Vagina (tissue), 2 donors: ENCODE measurements at places on chromosomes 12 and 14.

DNA sequence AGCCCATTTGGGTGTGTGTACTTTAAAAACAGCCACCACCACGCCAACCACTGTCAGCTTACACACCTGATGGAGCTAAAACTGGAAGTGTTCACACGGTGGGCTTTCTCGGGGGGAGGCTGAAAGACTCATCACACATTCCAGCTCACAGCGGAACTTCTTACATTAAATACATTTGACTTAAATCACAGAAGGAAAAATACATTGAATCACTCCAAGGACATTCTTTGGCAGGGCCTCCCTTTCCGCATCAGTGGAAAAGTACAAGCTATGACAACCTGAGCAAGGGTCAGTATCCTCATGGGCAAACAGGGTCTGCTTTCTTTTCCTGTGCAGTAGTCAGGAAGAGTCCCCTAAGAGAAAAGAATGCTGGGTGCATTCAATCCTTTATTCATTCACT is 31.0 kb upstream of the TC2N start:
- no peak overlapping the region for H3K4me3 ChIP-seq
- no peaks in the 10 kb centered on the region for H3K27me3 ChIP-seq
- DNase-seq: no peak
- no peaks in the 10 kb centered on the region for H3K36me3 ChIP-seq

- H3K36me3 ChIP-seq: peaks cover 66% of the 10 kb centered on the region
- no peaks in the 10 kb centered on the region for H3K27me3 ChIP-seq
- no peak overlapping the region for H3K27ac ChIP-seq
- H3K4me3 ChIP-seq: no peak overlapping the region
Observed at GRCh38 chr12:58871556-58871955, 48.7 kb downstream of the LRIG3 start.

DNA sequence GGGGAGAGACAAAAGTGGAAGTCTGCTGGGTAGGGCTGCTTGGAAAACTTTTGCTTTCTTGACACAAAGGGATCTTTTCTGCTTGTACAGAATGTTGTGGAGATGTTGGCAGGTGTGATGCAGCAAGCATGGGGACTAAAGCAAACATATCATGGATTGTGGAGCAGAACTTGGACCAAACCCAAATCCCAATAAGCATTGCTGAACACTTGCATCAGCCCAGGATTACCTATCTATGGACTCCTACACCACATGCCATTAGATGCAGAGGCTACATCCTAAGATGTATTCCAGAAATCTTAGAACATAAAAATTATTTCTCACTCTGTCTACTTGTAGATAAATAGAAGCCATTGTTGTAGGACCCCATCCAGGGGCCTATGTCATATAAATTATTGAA is 44.7 kb upstream of the RERG start:
- DNase-seq: no peak
- H3K4me3 ChIP-seq: no peak overlapping the region
- no peaks in the 10 kb centered on the region for H3K36me3 ChIP-seq
- H3K27ac ChIP-seq: no peak overlapping the region

- H3K27me3 ChIP-seq: no peaks in the 10 kb centered on the region
- H3K4me1 ChIP-seq: peaks cover 39% of the 10 kb centered on the region
- DNase-seq: no peak
- no peak overlapping the region for H3K27ac ChIP-seq
- no peak overlapping the region for H3K4me3 ChIP-seq
- no peaks in the 10 kb centered on the region for H3K36me3 ChIP-seq
Observed at GRCh38 chr14:105331575-105332349, 17.2 kb downstream of the PACS2 start.
